ENCODE measurements at places on chromosomes 16 and 17.

DNA sequence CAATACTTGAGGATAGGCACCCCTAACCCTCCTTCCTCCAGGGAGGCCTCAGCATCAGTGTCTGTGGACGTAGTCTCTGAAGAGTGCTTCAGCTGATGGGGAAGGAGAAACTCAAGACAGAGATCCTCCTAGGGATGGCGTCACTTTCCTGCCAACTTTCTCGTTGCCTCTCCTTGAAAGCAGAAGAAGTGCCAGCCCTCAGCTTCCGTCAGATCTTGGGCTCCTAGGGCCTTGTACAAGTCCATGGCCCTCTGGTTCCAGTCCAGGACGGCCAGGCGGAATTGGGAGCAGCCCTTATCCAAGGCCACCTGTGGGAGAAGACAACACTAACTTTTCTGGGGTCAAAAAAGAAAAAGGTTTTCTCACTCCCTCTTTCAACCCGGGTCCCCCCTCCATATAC, 1.3 kb downstream of the SAT2 start:
- no peak for DNase-seq

DNA sequence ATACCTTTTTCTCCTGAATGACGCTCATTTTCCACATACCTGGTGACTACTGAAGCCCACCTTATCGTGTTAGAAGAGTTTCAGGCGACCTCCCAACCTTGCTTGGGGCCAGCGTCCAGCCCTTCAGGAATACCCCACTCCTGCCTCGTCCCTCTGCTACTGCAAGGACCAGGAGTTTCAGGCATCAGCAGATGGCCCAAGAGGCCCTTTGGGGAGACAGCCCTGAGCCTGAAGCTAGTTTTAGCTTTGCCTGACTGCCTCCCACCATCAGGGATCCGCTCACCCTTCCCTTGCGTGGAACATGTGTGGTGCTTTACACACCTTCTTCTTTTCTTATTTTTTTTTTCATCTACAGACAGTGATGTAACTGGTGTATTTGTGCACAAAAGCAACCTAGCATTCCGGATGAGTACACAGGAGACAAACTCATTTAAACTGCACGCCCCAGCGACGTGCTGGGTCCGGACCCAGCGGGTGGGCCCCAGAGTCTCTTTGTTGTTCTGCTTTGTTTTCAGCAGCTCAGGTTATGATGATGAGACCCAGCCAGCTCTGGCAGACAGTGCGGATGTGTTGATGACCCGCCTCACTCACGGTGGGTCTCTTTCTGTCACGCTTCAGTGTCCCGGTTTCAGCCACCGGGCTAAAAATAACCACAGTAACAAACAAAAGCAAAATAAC, 242.4 kb downstream of the C16orf95 start:
- no peak for DNase-seq

DNA sequence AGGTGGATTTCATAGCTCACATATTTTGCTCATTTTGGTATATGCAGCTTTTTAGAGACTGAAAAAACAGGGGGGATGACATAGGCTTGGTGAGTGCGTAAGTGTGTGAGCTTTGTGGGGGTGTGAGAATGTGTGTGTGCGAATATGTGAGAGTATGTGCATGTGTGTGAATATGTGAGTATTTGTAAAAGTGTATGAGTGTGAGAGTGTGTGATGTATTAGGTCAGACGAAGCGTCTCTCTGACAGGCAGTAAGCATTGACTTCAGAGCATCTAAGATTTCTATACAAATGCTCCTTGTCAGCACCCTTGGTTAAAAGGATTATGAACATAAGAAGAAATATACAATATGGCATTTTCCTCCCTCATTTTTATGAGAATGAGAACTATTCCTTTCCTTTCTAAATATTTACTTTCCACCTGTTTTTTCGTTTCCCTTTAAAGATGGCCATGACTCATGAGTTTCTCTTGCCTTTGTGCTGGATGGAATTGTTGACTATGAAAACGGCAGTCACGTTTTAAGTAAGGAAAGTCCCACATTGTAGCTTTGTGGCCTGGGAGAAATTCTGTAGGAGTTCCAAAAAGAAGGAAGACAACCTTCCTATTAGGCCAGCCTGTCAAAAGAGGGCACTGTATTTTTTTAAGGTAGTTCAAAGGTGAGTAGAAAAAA, 276.4 kb downstream of the FOXL1 start:
- no peak for DNase-seq

DNA sequence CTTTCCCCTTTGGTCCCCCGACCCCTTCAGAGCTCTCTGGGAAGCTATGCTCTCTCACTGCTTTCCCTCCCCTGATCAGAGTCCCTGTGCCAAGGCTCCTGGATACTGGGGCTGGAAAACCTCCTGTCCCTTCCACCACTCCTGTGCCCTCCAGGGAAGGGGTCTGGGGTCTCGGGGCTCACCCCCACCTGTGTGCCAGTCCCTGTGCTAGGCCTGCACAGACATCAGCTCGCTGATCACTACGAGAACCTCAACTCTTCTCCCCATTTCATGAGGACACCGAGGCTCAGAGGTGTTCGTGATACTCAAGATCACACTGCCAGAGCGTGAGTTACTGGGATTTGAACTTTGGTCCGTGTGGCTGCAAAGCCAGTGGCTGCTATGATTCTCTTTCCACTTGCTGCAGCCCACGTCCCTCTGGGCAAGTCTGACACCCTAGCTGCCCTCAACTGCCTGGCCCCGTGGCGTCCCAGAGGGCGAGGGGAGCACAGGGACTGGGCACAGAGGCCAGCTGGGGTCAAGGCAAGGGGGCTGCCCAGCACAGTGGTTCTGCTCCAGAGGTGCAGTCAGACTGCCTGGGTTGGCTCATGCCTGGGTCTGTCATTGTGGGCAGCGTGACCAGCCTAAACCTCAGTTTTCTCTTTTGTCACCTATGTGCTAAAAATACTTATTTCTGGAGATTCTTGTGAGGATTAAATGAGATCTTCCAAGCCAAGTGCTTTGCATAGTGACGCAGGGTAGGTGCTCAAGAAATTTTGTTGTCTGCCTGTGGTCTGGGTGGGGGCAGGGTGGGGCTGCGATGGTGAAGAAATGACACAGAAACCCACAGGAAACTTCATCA, 43.8 kb upstream of the TOB1 start:
- DNase-seq, result no peak

DNA sequence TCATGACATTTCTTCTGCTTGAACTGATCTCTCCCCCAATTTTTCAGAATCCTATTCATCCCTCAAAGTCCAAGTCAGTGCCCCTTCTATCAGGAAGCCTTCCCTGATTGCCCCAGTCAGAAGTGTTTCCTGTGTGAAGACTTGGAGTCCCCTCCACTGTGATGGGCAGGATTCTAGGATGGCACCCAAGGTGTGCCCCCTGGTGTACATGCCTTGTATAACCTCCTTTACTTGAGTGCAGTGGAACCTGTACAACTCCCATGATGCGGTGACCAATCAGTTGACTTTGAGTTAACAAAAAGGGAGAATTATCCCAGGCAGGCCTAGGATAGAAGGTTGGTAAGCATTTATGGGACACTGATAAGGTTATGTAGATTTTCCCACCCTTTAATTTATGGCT, 23.4 kb downstream of the MYH13 start:
- no peak for DNase-seq

DNA sequence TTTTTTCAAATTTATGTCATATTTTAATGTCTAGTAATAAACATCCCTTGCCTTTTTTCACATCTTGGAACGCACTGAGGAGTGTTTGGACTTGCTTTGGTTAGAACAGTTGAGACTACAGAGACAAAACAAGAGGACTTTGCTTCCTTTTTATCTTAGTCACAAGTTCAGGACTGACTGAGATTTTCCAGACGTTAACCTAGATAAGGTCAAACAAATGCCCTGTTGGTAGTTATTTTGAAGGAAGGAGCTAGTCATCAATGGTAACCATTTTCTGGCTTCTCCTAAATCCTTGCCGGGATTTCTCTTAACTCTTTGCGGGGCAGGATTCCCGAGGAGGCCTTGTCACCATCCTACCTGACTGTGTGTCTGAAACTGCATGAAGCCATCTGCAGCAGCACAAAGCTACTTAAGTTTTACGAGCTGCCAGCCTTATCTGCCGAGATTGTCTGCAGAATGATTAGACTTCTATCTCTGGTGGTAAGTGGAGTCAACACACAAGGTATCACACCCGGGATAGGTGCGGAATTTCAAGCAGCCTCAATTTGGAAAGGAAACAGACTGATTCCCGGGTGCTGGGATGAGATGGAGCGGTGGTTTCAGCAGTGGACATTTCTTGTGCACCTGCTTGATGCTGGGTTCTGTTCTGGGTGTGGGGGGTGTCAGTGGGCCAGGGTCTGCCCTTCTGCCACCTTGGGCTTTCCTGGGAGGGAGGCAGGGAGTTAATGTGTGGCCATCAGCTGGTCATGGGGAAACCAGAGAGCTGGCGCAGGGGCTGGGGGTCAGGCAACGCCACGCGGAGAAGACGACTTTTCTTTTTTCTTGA, 48.3 kb downstream of the RNF213 start:
- no peak for DNase-seq

DNA sequence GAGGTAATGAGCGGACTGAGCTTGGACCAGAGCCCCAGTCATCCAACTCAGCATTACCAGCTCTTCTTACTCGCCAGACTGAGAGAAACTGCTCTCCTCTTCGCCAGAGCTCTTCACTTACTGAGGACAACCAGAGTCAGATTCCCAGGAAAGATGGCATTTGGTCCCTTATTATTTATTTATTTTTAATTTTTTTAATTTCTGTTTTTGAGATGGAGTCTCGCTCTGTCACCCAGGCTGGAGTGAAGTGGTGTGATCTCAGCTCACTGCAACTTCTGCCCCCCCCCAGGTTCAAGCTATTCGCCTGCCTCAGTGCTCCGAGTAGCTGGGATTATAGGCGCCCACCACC, 23.3 kb downstream of the DEXI start:
- DNase-seq, result no peak
